ENCODE measurements at places on chromosomes 4 and X. TPM values are rescaled to one million over a fixed set of nuclear protein-coding genes. Genes with fewer than 3 reads are reported as not detected.

The SSX3 gene
- polyA plus RNA-seq = not detected

The FDCSP gene
- polyA plus RNA-seq = not detected

The NUP62CL gene
- polyA plus RNA-seq = 1.6 TPM

The PDZD4 gene
- polyA plus RNA-seq = 2.4 TPM

The STK32B gene
- polyA plus RNA-seq = not detected

The SH3RF1 gene
- polyA plus RNA-seq = 12.2 TPM

The PNMA6A gene
- polyA plus RNA-seq = not detected

The CMC4 gene
- polyA plus RNA-seq = 12.7 TPM

The TMA16 gene
- 3.8 TPM for polyA plus RNA-seq

The BEX3 gene
- polyA plus RNA-seq = 8.1 TPM

The ADH4 gene
- 7.5 TPM for polyA plus RNA-seq

The HEPH gene
- polyA plus RNA-seq = 53.0 TPM

The RGN gene
- 315 TPM for polyA plus RNA-seq

The BMX gene
- 6.5 TPM for polyA plus RNA-seq

The AADAT gene
- polyA plus RNA-seq = not detected

The SAT1 gene
- polyA plus RNA-seq = 412 TPM

- no peak for DNase-seq
These were observed 19.8 kb upstream of the FAM9A start for GRCh38 chrX:8820910-8821527.

GRCh38 chr4:165154482-165154881 is 41.8 kb upstream of the TMEM192 start:
- DNase-seq = no peak

DNA sequence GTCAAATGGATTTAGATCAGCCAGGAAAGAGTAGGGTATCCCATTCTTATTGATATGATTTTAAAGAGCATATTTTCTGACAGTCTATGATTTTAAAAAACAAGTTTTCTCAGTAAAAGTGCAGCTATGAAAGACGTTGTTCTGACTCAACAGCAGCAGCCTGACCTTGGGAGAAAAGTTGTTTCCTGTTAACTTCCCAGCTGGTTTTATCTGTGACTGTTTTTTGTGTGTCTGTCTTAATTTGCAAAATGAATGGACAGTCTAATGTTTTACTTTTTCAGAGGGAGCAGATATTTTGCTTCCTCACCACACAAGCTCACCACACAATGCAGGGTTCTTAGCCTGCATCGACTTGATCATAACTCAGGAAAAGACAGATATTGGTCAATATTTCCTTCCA is 764 bp upstream of the MTHFD2L start:
- no peak for DNase-seq

DNA sequence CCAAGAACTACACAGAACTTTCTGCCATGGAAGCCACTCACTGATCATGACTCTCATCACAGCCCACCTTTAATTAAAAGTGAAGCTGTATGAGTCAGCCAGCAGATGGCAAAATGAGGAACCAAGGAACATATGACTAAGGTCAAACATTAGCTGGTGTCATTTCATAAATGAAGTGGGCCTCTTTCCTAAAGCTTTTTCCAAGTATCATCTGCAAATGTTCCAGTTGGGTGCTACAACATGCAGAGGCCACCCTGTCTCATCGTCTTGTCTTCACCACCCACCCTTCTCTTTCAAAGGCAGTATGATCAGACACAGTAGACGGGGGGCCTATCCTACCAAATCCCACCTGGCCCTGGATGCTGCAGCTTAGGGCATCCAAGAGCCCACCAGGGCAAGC is 9.2 kb upstream of the EOLA1 start:
- DNase-seq = no peak

DNA sequence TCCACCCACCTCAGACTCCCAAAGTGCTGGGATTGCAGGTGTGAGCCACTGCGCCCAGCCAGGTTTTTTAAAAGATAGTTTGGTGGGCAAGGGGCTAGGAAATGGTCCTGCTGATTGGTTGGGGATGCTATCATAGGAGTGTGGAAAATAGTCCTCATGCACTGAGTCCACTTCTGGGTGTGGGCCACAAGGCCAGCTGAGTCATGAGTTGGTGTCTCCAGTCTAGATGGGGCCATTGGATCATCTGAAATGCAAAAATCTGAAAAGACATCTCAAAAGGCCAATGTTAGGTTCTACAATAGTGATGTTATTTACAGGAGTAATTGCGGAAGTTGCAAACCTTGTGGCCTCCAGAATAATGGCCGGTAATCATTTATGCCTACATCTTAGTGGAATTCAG is 221.1 kb downstream of the ZNF674 start:
- DNase-seq = no peak

GRCh38 chrX:153556767-153557166 is 39.3 kb downstream of the ATP2B3 start:
- no peak for DNase-seq

DNA sequence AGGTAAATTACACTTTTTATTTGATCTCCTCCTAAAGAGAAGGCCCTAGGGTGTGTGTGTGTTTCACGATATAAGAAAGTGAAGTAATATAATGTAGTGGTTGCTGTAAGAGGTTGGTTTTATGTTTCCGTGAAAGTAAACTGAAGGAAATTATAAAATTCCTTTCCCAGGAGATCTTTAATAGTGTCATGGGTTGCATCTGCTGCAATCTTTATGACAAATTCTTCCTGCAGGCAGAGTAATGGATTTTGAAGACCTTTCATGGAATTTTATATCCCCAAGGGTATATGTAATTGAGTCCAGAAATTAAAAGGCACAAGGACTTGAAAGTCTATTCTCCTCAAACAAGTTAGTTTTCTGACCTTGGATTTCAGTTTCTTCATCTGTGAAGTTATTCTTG is 538.6 kb downstream of the ANKRD50 start:
- no peak for DNase-seq

GRCh38 chrX:7198499-7198898 is 50.5 kb upstream of the PUDP start:
- DNase-seq = no peak

GRCh38 chr4:82553020-82553419 is 8.8 kb downstream of the TMEM150C start:
- no peak for DNase-seq

GRCh38 chrX:120514236-120514635 is 45.1 kb upstream of the LAMP2 start:
- DNase-seq = peak; percentile 35

GRCh38 chr4:139920486-139921002 is 233.4 kb downstream of the MAML3 start:
- DNase-seq = no peak

DNA sequence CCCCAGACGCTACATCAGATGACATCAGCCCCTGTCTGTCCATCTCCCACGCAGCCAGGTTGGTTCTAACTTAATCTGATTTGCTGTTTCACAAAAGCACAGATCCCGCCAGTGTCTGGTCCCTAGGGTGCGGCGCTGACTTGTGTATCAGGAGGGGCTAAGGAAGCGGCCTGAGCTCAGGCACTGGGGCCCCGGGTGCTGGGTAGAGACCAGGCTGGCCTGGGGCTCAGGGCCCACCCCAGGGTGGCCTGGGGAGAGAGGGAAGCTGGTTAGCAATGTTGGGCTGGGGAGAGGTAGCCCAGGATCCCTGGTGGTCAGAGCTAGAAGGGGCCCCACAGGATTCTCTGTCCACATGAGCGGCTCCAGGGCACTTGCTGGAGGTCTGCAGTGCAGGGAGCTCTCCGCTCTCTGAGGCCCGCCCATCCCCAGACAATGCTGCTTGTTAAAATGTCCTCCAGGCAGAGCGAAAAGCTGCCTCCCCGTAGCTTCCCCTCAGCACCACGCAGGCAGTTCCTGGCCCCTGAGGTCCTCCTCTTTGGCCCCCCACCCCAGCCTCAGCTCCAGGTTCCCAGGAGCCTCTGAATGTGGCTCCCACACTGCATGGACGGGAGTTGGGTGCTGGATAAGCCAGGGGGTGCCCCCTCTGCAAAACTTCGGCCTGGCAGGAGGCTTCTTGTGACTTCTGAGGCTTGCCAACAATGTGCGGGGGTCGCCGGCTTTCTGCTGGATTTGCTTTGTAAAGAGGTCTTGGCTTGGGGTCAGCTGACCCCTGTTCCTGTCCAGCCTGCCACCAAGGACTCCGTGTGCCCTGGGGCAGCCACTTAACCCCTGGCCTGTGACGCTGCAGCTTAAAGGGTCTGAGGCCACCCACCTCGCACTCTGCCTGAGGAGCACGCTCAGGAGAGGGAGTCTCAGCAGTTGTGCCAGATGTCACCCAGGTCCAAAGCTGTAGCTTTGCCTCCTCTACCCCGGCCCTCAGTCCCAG is 112.9 kb downstream of the CPZ start:
- DNase-seq = no peak

DNA sequence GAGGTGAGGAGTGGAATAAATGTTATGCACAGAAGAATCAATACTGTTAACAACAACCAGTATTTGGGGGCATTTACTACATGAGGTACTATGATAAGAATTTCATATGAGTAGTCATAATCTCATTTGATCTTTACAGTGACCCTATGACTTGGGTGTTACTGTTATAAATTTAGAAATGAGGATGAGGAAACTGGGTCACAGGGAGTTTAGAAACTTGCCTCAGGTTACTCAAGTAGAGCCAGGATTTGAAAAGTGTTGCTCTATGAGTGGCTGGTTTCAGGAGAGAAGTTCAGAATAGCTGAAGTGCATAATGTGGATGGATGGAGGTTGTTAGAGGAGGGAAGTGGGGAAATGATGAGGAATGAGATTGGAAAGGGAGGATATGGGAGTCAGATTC is 16.6 kb upstream of the DDIT4L start:
- no peak for DNase-seq

GRCh38 chrX:107153005-107153404 is 34.4 kb upstream of the RBM41 start:
- no peak for DNase-seq

GRCh38 chr4:121784975-121785374 is 16.1 kb upstream of the EXOSC9 start:
- DNase-seq = no peak

DNA sequence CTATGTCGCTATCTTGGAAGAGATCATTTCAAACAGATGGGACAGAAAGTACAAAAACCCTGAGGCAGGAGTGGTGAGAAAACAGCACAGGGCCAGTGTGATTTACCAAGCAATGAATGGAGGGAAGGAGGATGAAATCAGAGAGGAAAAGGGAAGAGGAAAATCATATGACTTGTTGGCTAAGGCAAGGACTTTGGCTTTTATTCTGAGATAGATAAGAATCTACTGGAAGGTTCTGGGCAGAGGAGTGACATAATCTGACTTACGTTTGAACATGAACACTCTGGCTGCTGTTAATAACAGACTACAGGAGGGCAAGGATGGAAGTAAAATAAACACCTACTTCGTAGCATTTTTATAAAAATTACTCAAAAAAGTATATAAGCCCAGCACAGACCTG is 207.8 kb upstream of the SLC7A11 start:
- peak; percentile 35 for DNase-seq

DNA sequence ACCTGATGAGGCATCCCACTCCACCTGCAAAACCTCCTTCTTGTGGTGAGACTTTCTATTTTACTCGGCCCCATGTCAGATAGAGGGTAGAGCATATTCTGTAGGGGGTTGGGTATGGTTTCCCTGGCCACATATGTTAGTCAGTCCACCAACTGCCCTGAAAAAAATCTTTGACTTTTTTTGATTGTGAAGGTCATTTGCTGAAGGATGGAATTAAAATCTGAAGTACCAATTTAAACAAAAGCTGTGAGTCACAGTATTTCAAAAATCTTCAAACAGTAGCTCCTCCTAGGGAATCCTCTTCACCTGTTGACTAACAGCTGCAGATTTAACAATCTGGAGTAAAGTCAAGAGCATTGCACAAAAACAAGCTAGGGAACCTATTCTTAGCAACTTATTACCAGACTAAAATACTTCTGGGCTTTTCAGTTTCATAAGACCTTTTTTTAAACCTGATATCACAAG is 8.0 kb upstream of the CCDC110 start:
- no peak for DNase-seq

DNA sequence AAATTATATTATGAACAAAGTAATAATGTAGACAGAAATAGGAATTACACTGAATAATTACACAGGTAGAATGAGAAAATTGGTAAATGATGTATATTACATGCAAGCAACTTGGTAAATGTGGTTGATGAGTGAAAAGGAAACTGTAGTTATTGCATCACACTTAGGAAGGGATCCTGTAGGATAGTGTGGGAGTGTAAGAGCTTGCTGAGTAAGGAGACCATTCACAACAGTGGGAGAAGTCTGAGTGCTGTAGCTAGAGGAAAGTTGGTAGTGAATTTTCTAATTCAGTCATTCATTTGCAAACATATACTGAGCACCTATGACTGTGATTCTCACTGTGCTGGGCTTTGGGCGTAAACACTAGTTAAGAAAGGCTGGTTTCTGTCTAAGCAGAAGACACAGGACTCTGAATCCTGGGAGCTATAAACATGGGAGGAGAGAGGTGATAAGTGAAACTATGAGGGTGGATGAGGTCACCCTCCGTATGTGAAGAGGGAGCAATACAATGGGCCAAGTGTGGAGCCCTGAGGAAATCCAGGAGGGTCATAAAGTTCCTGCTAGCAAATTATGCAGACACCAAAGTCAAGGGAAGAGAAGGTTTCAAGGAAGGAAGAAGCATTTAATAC is 14.2 kb upstream of the CPE start:
- DNase-seq = peak; percentile 94

- DNase-seq = no peak
These were observed 20.8 kb upstream of the TMEM128 start for GRCh38 chr4:4268776-4269175.

DNA sequence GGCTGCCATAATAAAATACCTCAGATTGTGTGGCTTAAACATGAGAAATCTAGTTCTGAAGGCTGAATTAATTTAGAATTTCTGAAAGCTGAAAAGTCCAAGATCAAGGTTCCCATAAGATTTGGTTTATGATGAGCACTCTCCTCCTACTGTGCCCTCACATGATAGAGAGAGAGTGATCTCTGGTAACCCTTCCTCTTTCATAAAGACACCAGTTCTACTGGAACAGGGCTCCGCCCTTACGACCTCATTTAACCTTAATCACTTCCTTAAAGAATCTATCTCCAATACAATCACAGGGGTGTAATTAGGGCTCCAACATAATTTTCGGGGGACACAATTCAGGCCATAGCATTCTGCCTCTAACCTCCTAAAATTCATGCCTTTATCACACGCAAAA is 194.0 kb upstream of the MAB21L2 start:
- peak; percentile 16 for DNase-seq

DNA sequence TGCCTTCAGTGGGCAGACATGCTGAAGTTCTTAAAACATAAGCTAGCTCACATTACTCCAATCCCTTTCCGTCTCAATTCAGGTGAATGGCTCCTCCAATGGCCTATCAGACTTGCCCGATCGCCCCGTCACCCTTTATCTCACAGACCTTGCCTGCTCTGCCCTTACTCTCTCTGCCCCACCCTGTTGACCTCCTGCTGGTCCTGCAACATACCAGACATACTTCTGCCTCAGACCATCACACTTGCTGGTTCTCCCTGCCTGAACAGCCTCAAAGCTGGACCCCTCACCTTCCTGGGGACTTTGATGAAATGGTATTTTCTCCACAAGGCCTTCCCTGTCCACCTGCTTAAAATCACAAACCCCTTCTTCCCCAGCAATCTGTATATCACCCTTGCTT is 340.1 kb upstream of the NR3C2 start:
- no peak for DNase-seq

- no peak for DNase-seq
These were observed 120.6 kb downstream of the REELD1 start for GRCh38 chr4:146334862-146335449.

Data from small intestine (tissue), 16 donors.